ENCODE measurements at places on chromosomes 1 and 21. TPM values are rescaled to one million over a fixed set of nuclear protein-coding genes. Genes with fewer than 3 reads are reported as not detected.

The FAM163A gene
- total RNA-seq: not detected

DNA sequence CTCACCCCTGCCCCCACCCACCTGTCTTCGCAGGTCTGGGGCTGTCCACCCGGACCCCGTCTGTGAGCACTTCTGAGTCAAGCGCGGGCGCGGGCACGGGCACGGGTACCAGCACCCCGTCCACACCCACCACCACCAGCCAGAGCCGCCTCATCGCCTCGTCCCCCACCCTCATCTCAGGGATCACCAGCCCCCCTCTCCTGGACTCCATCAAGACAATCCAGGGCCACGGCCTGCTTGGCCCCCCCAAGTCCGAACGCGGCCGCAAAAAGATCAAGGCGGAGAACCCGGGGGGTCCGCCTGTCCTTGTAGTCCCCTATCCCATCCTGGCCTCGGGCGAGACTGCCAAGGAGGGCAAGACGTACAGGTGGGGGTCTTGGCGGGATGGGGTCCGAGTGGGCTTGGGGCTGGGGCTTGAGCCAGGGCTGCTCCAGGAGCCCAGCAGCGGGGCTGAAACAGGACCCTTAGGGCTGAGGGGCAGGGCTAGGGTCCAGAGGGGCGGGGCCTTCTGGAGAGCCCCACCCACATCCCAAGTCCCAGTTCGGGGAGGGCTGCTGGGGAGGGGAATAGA, 23.9 kb downstream of the ZNF362 start:
- DNase-seq: no peak

DNA sequence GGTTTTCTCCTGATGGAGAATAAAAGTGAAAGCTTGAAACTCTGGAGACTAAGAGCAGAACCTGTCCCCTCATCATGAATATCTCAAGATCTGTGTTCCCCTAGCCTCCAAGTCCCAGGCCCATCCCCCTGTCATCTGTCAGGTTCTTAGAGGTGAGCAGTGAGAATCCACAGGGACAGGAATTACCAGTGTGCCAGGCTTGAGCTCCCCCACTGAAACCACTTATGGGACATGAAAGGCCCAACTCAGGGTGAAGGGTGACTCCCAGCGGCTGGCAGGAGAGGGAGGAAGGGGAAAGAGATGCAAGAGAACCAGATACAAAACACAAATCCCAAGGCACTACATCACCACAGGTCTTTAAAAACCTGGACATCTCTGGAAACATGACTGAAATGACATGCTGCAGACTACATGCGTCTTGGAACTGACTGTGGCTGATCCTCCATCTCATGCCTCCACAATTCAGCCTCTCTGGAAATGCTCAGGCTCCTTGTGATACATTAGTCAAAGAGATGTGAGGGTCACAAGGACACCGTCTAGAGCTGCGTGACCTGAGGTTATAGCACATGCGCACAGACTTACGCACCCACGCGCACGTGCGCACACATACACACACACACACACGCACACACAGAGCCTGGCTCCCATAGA, 6.8 kb upstream of the LY9 start:
- no peak for DNase-seq

DNA sequence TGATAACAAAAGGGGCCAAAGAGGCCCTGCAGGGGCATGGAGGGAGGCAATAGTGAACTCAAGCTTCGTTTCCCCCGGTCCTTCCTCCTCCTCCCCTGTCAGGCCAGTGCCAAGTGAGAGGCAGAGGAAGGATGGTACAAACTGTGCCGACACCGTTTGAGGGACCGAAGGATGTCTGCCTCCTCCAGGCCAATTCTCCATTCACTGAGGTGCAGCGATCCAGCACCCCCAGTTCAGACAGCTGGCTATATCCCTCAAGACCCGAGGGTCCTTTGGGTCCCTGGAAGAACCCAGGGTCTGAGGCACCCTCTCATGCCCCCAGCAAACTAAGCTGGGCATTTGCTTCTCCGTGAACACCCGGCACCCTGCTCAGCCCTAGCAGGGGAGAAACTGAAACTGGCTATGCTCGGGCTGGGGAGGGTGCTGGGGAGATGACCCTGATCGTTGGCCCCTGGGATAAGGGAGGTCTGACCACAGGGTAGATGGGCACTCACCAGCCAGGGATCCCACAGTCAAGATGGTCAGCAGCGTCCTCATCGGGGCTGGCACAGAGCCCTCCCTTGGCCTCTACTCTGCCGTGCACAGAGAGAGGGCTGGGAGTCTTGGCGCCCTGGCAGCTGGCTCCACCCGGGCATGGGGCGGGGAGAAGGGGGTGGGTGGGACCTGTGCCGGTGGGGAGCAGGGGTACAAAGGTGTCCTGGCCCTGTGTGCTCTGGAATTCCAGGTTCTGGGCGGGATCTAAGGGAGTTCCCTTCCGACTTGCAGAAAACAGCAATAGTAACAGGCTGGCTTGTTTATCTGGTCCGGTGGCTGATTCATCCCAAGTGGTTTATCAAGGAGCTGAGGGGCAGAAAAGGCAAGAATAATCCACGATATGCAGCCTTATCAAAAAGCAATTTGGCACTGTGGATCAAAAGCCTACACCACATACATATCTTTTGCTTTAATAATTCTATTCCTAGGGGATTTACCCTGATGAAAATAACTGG, at the start of gene IL22RA1:
Gene IL22RA1, minus strand, starts transcription at position 595 of the 989 bp plus-strand sequence. Its CDS starts 58 bp downstream, at position 537.
- DNase-seq: no peak
